ENCODE measurements at places on chromosomes 1 and 21.

GRCh38 chr1:39026051-39026865, at the start of gene NDUFS5:
NDUFS5 (plus strand) TSS chr1:39026350; CDS start chr1:39028725, 2,375 bp downstream.
- DNase-seq, result peak; percentile 75

DNA sequence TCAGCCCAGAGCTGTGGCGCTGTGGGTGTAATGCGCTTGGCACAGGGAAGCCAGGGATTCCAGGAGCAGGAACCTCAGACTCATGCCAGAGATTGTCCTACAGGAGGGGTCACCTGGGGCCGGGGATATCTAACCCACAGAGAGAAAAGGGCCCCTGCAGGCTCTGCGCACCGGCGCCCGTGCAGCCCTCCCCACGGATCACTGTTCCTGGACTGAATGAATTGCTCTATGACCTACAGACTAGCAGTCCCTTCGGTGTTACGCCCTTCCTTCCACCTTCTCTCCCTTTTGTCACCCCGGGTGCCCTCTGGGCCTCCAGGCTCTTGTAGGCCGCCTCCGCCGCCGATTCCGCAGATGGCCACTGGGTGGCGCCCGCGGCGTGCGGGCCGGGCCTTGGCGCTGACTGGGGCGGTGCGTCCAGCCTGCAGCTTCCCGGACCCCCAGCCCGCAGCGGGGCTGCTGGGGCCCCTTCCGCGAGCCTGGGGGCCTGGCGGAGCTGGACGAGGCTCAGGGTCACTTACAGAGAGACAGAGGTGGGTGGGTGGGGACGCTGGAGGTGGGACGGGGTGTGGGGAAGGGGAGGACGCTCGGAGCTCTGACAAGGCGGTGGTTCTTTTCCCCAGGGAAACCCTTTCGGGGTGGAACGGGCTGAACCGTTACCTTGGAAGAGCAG, 101.3 kb downstream of the IER5 start:
- DNase-seq, result peak; percentile 78

DNA sequence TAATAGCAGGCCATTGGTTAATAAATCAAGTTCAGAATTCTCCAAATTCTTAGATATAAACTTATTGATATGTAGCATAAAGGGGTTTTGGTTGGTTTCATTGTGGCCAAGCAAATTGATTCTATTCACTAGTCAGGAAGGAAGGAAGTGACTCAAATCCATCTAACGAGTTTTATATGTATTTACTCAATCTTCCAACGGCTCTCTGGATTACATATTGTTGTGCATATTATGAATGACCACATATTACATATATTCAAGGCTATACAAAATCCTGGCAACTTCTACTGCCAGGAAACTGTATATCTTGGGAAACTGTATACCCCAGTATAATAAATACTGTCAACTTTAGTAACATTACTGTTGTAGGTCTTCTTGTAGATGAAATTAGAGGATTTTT, 20.1 kb upstream of the PDE4B start:
- DNase-seq, result no peak

- DNase-seq, result no peak
Observed at GRCh38 chr1:28032281-28032680, 56.1 kb downstream of the EYA3 start.

DNA sequence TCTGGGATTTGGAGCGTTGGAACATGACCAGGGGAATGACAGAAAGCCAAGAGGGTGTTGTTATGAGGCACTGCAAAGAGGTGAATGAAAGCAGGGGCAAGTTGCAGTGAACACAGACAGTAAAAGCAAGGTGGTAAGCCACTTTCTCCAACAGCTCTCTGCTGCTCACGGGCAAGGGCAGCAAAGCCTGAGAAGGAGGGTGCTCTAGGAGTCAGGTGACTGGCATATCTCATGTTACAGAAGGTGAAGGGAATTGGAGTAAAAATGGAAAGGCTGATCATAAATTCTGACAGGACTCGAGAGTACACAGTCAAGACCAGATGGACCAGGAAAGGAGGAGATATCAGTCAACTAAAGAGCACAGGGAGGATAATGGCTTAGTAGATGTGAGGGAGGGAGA, 14.5 kb downstream of the VAV3 start:
- no peak for DNase-seq

DNA sequence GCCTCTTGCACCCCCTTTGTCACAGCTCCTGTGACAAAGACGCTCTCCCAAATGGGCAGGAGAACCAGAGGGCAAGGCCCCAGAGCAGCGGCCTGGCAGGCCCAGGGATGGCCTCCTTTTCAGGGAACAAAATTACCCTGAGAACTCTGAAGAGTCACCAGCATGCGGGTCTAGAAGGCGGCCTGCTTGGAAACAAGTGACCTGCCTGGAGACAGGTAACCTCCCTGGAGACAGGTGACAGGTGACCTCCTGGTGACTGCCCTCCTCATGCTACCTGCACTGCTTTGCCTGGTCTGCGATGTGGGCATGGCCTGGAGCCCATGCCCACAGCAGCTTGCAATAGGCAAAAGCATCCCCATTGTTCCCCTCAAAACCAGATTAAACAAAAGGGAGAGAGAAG, 86.5 kb upstream of the ZC3H12A start:
- no peak for DNase-seq

Measured in T-cell (primary cell).